ENCODE measurements at places on chromosomes 3 and 15.

DNA sequence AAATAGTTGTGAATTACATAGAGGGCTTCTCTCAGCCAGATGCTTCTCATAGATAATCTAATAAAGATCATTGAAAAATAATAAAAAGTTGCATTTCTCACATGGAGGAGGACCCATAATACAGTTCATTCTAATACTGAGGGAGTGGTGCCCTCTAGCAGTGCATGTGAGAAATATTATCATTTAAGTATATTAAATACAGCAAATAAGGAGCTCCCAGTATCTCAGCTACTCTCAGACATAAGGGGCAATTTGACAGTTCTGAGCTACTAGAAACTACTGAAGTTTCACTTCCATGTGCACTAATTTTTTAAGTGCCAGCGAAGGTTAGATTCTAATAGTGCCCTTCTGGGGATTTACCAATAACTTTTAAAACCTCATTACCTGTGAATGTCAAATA is 188.3 kb downstream of the IL5RA start:
- DNase-seq = no peak

GRCh38 chr15:48472756-48473155 is 141.5 kb downstream of the DUT start:
- no peak for DNase-seq

- DNase-seq = no peak
Observed at GRCh38 chr3:183802989-183803388, 22.4 kb downstream of the MAP6D1 start.

GRCh38 chr15:89888214-89888804 is 5.5 kb downstream of the AP3S2 start:
- no peak for DNase-seq

All from pulmonary artery endothelial cell (primary cell).